Hippocampal formation (tissue), 2 donors: ENCODE measurements at places on chromosomes 16 and 17.
A peak's percentile ranks its signal among the peaks of the same experiment; 100 is the strongest.

DNA sequence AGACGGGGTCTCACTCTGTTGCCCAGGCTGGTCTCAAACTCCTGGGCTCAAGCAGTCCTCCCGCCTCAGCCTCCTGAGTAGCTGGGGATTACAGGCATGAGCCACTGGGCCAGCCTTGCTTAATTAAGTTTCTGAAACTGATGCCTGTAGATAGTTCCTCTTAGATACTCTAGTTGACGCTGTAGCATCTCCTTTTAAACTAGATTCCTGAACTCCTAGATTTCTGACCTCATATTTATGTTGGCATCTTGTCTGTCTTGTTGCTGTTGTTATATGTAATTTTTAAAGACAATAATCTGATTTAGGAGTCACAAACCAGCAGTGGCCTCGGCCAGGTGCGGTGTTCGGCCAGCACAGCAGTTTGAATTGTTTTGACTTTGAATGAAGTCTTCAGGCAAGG is 37.5 kb downstream of the DHRS7B start:
- DNase-seq: no peak

GRCh38 chr17:66337268-66337667 is 34.9 kb downstream of the PRKCA start:
- DNase-seq: no peak

- no peak for DNase-seq
Observed at GRCh38 chr17:49598918-49599317, 23.2 kb downstream of the NXPH3 start.

DNA sequence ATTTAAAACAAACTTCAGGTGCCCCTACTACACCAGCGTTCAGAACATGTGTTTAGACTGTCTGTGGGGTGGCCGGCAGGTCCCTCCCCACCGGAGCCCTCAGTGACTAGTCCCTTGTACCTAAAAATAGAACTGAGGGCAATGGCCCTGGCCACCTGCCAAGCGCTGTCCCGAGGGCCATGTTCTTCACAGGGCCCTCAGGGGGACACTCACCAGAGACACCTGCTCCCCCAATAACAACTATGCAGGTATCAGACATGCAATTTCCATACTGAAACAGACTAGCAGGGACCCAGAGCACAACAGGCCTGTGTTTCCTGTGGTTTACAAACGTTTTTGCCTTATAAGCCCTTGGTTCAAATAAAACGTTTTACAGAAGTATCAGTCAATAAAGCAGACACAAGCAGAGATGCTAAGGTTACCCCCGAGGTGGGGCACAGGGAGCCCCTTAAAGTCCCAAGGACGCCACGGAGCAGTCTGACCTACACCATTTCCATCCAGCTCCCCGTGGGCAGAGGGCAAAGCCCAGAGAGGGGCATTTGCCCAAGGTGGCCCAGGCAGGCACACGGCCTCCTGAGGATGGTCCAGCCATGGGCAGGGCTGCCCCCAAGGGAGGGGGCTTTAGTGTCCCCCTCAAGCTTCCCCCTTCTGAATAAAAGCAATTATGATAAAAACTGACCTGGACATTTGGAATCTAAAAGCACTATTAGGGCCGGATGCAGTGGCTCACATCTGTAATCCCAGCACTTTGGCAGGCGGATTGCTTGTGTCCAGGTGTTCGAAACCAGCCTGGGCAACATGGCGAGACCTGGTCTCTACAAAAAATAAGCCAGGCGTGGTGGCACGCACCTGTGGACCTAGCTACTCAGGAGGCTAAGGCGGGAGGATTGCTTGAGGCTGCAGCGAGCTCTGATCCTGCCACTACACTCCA is 896 bp upstream of the MYLK3 start:
- no peak for DNase-seq

GRCh38 chr17:40453881-40454612 is 10.8 kb downstream of the IGFBP4 start:
- no peak for DNase-seq

GRCh38 chr17:57249520-57249919 is 6.8 kb upstream of the MSI2 start:
- no peak for DNase-seq

DNA sequence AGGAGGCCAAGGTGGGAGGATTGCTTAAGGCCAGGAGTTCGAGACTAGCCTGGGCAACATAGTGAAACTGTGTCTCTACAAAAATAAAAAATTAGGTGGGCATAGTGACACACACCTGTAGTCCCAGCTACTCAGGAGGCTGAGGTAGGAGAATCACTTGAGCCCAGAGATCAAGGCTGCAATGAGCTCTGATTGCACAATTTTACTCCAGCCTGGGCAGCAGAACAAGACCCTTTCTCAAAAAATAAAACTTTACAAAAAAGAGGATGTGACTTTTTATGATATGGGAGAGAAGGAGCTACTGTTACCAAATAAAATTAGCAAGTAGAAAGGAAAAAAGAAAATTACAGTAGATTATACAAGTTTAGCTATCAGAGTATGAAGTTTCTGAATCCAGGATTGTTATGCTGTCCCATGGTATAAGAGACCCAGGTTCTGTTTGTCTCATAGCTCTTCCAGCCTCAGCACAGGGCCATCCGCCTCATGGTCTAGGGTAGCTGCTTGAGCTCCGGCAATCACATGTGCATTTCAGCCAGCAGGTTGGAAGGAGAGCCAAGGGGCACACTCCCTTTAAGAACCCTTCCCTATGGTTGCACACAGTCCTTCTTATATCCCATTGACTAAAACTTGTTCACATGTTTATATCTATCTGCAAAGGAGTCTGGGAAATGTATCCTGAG is 13.5 kb downstream of the EEF2K start:
- DNase-seq: no peak

- no peak for DNase-seq
Observed at GRCh38 chr16:53565296-53565863, 62.4 kb upstream of the AKTIP start.

DNA sequence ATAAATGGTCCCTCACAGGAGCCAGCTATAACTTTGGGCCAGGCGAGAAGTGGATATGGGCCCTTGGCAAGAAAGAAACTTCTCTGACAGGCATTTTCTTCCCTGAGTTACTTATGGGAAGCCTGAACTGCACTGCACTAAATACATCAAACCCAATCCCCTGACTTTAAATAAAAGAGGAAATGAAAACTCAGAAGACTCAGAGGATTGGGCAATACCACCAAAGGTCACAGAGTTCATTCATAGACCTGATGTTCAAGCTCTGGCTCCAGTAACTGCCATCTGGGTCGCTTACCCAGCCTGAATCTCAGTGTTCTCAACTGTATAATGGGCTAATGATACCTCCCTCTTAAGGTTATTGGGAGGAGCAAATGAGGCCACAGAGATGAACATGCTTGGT is 815 bp downstream of the KRT35 start:
- no peak for DNase-seq

DNA sequence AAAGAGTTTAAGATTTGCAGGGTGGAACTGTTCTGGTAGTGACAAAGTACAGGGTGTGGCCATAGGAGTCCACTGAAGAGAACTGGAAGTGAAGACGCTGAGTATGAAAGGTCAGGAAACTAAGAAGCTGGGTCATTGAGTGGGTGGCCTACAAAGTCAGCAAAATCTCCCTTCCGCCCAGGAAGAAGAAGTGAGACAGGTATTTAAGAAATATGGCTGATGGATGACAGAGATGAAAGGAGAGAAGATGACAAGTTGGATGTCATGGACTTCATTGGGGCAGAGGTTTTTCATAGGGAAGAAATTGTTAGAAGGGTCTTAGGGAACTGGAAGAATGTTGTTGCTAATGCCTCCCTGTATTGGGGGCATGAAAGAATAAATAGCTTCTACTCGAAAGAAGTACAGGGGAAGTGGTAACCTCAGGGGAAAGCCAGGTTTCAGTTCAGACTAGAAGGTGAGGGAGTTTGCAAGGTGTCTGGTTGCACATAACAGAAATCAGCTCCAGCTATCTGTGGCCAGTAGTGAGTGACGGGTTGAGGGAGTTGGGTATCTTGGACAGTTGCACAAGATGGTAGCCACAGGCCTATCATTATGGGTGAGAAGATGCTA is 33.6 kb upstream of the MED13 start:
- no peak for DNase-seq

- no peak for DNase-seq
Observed at GRCh38 chr17:28675490-28675889, 13.5 kb downstream of the SUPT6H start.

GRCh38 chr17:47159315-47159714 is 29.8 kb downstream of the CDC27 start:
- no peak for DNase-seq

DNA sequence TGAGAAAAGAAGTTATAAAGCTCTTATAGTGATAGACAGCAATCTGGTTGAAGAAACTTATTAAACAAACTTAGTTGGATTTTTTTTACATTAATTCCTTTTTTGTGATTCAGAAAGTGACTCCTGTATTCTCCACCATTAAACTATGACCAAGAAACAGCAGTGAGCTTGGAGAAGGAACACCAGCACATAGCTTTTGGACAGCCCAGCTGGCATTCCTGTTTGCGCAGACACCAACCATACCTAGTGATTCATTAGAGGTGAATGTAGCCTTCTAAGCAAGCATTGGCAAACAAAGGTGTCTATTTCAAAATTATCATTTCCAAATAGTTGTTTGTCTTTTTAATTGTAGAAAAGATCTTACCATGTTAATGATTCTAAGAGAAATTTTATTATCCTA is 94.4 kb downstream of the STXBP4 start:
- no peak for DNase-seq

DNA sequence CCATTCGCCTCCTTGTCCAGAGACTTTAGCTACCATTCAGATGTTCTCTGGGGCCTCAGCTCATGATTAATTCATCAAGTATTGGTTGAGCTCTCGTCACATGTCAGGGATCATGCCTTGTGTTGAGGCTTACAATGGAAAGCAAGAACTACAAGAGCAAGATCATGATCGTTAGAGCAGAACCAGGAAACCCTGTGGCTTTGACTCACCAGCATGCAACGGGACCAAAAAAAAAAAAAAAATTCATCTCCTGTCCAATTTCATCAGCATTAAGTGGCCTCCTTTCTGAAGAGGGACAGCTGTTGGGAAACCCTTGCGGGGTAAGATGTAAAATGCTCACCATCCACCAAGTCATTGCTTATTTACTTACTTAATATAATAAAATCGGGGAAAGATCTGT is 12.1 kb upstream of the USP10 start:
- DNase-seq: no peak

- no peak for DNase-seq
Observed at GRCh38 chr16:77133706-77134105, 57.3 kb upstream of the MON1B start.

GRCh38 chr16:19680881-19681340 is 37.1 kb downstream of the KNOP1 start:
- DNase-seq: no peak

GRCh38 chr17:67068999-67069398 is 24.6 kb downstream of the CACNG1 start:
- DNase-seq: no peak

DNA sequence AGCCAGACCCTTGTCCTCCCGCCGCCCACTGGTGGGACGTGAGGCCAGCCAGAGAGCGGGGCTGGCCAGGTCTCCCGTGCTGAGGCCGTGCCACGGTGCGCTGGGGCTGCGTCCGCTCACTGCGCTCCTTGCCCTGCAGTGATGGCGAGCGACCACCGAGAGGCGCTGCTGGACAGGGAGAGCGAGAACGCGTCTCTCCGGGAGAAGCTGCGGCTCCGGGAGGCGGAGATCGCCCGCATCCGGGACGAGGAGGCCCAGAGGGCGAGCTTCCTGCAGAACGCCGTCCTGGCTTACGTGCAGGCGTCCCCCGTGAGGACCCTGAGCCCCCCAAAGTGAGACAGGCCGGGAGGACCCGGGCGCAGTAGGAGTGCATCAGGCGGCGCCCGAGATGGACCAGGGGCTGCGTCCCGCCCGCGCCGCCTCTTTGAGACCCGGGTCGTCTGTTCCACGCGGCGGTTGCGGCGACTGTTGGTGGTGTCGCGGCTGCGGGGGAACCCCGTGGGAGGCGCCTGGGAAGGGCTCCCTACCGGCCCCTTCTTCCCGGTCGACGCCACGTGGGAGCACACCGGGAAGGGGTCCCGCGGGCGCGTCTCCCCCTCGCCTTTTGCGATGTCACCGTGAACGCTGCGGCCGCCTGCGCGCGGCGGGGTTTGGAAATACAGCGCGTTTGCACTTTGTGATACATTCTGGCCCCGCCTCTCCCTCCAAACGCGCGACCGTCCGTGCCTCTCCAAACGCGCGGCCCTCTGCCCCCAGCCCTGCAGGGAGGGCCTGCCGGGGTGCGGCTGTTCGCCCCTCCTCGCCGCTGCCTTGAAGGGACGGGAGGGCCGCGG is 792 bp upstream of the RAC3 start:
- DNase-seq: peak; percentile 60

- DNase-seq: no peak
Observed at GRCh38 chr17:64332502-64332901, 58.2 kb downstream of the PECAM1 start.

DNA sequence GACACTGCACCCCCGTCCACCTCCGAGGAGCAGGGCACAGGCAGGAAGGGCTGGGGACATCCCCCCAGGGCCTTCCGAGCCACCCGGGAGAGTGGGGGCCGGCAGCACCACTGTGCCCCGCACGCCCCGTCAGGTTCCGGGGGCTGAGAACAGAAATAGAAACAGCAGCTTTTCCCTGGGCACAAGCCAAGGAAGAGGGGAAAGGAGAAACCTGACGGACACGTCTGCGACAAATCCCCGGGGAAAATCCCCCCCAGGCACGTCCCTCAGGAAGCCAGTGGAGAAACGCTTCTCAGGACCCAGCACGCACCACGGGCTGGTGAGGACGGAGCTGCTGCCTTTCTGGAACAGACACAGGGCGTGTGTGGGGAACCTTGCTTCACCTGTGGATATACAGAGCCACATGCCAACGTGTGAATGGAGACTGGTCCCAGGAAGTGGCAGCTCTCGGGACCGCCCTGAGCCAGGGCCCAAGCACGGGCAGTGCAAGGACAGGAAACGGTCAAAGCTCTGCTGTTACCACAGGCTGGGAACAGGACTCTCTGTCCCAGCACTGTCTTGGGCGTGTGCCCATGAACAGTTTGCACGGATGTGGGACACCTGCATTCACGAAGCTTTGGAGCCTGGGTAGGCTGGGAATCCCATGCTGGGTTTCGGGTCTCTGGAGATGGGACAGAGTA is 1.2 kb upstream of the TMEM204 start:
- DNase-seq: no peak

GRCh38 chr16:83117810-83118209 is 491.0 kb downstream of the CDH13 start:
- DNase-seq: no peak

GRCh38 chr17:71883845-71884244 is 237.0 kb upstream of the SOX9 start:
- DNase-seq: no peak

- no peak for DNase-seq
Observed at GRCh38 chr16:24139282-24139681, 116.9 kb upstream of the CACNG3 start.
